ENCODE measurements at places on chromosomes 3 and 15.

- no peak for DNase-seq
Observed at GRCh38 chr3:190865419-190865818, 2.9 kb upstream of the GMNC start.

DNA sequence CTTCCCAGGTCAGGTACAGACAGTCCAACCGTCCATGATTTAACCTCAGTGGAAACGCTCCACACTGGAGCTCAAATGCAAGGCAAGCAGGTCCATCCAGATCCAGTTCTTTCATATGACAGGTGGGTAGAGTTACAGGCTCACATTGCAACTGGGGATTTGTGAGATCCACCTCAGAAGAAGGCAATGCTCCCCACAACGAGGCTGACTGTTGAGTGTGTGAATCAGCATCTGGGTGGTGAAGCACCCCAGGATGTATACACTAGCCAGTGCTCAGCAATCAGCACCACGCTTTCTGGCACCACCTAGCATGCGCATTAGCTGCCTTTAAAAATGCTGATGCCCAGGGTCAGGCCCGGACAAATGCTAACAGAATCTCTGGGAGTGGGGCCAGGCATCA, 343.5 kb upstream of the ICE2 start:
- DNase-seq = no peak

GRCh38 chr15:31342781-31343626, 16.4 kb downstream of the KLF13 start:
- DNase-seq = peak; percentile 43

- DNase-seq = no peak
Observed at GRCh38 chr15:74259292-74259648, 23.1 kb downstream of the CCDC33 start.

DNA sequence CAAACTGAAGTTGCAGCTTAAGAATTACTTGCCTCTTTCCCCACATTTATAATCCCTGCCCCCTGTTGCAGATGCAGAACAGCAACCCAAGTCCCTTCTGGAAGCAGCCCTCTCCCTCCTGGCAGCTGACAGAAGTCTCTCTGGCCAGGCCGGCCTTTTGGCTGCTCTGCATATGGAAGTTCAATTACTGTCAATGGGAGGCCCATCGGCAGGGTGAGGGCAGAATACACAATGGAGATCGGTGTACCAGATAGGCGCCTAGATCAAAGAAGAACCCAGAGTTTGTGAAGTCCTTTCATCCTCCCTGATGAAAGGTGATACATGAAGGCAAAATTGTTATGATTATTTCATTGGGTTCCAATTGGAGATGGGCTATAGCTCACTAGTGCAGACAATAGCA, 327.9 kb upstream of the CTNNB1 start:
- DNase-seq = peak; percentile 24

DNA sequence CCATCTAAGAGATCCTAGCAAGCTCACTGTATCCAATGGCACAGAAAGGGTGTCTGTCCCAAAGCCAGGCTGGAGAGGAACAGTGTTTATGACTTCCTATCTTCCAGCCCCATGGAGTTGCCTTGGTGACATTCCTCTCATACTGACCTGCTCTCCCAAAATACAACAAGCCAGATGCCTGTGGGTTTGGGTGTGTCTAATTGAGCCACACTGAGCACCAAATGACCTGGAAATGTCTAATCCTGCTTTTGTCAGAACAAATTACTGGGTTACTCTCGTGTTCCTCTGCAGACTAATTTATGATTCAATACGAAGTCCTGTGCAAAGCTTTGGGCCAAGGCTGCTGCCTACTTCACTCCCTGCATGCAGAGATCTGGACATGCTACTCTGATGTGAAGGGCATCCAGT, 98.1 kb upstream of the STRIT1 start:
- DNase-seq = no peak

- no peak for DNase-seq
Observed at GRCh38 chr3:117843356-117843755, 1133.8 kb downstream of the TUSC7 start.

- DNase-seq = no peak
Observed at GRCh38 chr3:172097585-172097984, 58.2 kb downstream of the FNDC3B start.

DNA sequence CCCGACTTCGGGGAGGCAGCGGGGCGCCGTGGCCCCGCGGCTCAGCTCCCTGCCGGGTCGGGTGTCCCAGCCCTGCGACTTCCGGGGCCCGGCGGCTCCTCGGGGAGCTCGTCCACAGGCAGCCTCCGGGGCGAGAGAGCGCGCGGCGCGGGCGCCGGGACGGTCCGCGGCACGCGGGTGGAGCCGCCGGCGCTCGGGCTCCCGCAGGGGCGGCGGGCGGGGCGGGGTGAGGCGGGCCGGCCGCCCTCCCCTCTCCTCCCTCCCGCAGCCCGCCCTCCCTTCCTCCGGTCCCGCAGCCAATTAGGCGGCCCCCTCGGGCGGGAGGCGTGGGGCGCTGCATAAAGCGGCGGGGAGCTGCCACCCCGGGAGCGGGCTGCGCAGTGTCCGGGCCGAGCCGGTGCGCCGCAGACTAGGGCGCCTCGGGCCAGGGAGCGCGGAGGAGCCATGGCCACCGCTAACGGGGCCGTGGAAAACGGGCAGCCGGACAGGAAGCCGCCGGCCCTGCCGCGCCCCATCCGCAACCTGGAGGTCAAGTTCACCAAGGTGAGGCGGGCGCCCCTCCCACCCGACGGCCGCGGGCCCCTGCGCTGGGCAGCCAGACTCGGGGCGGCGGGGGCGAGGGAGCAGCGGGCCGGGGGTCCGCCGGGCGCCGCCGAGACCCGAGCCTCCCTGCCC, at the start of gene ALDH1A3:
TSS of gene ALDH1A3 (plus strand) at position 368 of the 675 bp plus-strand sequence. CDS start at position 445, 77 bp downstream.
- DNase-seq = peak; percentile 48

DNA sequence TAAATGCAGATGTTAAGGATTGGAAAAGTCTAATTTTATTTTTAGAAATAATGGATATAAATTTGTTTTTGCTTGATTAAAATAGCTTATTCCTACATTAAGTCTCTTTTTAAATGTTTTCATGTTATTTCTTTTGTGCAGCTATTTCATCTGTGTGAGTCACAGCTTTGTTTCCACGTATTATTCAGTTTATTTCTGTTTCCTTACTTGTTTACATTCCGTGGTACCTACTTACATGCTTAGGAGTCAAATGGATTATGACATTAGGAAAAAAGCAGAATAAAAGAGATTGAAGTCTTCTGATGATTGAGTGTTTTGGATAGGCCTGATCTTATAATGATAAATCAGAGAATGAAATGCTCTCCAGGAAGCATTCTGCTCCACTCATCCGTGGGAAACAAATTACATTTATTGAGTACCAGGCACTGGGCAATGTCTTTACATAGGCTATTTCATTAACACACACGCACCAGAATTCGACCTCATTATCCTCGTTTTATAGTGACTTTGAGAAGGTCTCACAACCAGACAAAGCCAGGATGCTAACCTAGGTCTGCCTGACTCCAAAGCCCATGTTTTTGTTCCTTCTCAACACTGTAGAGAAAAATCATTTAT, 38.1 kb upstream of the RASA2 start:
- no peak for DNase-seq

GRCh38 chr15:69750253-69750652, 297.6 kb downstream of the RPLP1 start:
- DNase-seq = no peak

GRCh38 chr3:127423856-127424765, 136.3 kb upstream of the PRR20G start:
- no peak for DNase-seq

DNA sequence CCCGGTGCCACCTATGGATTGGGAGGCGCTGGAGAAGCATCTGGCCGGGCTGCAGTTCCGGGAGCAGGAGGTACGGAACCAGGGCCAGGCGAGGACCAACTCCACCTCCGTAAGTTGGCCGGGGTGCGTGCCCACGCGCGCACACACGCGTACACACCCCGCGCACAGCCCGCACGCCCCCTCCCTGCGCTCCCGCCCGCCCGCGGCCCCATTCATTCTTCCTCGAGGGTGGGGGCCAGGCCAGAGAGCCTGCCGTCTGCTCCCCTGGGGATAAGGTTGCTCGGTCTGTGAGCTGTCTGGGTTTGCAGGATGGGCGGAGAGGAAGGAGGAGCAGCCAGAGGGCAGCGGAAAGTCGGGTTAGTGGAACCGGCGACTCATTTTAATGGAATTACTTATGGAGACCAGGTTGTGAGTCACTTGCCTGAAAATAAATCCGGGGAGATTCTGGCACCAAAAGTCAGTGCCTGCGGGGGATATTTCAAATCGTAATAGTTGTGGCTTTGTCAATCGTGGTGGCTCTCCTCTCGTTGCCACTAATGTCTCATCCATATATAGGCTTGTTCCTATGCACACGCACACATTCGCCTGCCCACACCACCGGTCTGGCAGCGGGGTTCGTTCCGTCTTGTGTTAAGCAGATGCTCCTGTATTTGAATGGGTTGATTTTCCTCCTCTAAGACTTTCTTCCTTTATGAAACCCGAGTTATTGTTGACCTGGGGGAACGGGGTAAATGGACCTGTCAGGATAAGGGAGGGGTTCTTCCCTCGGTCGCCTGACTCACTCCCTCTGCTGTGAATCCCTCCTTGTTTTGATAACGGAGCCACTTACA, 223.4 kb upstream of the IL12A start:
- DNase-seq = peak; percentile 54

DNA sequence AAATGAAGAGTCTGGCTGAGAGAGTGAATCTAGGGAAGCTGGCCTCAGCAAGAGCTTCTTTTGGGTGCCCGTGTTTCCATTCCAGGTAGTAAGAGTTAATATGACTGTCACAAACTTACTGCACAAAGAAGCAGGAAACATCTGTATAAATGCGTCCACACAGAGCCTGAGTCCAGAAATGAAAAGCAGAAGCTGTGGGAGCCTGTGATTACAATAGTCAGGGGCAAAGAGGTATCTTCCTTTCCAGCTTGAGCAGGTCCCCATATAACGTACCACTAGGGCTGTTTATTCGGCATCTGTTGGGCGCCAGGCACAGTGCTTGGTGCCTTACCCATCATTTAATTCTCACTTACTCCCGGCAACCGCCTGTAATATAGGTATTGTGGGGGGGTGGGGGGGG, 40.5 kb upstream of the B3GNT5 start:
- no peak for DNase-seq

- DNase-seq = no peak
Observed at GRCh38 chr15:93037820-93038705, 50.9 kb downstream of the RGMA start.

- no peak for DNase-seq
Observed at GRCh38 chr3:156416846-156417558, 137.9 kb downstream of the SSR3 start.

GRCh38 chr3:33914731-33915379, 116.4 kb downstream of the PDCD6IP start:
- no peak for DNase-seq

DNA sequence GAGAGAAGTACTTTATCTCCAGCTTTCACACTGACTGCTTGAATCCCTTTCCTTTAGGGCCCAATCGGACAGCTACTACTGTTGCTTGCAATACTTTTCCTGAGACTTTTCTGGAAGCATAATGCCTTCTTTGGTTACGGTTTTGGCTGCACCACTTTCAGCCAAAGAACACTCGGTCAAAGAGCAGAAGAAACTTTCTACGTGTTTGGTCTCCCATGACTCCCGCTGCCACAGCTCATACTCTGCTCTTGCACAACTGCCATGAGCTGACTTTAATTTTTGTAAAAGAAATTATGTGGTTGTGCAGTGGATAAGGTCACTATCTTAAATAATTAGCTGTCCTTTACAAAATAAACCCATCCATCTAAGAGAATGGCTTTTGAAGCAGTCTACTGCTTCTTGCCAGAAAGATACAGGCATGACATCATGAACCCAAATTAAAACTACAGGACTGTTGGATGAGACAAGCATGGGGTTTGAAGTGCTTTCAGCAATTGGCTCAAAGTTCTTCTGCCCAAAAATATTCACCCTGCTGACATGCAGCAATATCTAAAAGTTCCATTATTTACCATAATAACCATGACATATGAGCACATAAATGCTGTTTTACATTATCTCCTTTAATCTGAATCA, 42.0 kb downstream of the PROS1 start:
- no peak for DNase-seq

DNA sequence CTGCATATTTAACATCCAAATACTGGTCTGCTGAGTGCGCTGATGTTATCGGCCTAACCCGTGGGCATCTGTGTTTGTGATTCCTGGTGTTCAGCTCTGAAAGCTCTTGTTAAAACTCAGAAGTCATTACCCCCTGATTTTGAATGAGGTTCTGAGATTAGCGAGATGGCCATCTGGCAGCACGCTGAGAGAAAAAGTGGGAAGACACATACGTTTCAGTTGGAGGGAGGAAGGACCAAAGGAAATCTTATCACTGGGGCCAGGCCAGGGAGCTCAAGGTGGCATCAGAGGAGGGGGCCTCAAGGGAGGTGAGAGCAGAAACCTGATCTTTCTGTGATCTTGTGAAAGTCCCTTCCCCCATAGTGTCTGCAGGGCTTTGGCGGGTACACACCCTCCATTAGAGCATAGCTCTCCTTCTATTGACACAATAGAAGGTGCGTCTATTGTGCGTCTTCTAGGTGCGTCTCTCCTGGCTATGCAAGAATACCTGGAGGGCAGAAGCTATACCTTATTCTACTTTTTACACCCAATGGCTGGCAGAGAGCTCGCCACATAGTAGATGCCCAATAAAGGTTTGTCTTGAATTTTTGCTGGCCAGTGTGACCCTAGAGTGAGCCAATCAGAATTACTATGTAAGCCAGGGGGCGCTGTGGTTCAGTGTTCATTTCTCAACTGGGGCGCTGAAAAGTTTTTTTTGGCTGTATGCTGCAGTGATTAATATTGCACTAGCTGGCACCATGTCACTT, 182.4 kb downstream of the SHQ1 start:
- peak; percentile 65 for DNase-seq

DNA sequence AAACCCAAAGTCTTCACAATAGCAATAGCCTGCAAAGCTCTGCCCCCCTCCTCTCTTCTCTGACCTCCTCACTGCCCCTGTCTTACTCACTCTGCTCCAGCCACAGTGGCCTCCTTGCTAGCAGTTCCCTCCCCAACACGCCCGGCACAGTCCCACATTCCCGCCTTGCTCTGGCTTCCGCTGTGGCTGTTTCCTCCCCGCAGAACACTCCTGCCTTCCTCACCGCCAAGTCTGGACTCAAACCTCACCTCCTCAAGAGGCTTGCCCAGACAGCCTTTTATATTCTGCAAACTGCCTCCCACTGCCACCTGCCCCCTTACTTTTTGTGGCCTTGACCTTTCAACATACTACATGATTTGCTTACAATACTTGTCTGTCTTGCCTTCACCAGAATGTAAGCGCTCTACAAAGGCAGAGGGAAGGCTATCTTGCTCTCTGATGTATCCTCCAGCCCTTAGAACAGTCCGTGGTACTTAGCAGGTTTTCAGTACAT, 406 bp upstream of the MPI start:
- peak; percentile 40 for DNase-seq

DNA sequence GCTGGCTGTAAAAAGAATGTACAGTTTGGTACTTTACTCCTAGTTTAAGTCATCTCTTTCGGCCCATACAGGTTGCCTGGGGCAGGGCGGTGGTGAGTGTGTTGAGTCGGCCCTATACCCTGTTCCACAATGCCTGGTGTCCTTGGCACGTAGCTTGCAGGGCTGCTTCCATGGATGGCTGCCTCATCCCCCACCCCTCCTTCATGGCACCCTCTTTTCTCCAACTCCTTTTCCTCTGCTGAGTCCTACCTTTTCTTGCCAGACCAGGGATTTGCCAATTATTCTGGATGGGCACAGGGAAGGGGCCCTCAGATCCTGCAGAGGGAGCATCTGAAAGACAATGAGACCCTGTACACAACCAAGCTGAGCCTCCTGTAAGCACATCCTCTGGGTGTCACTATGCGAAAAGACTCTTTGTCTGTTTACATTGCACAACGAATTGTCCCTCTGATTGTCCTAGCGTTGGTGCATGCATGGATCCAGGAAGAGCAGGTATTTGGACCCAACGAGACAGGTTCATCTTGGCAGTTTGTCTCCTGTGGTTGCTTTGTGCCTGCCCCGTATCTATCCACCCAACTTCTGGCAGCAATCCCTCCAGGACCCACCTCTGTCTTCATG, 73.6 kb upstream of the CGNL1 start:
- no peak for DNase-seq

Data from WTC11 (cell line).